Cardiac muscle cell (in vitro differentiated cells and primary cell): ENCODE measurements at places on chromosomes 12 and 14. TPM values are rescaled to one million over a fixed set of nuclear protein-coding genes. Genes with fewer than 3 reads are reported as not detected.

GRCh38 chr14:49886523-49886922, 6.4 kb upstream of the ARF6 start:
- H3K27me3 ChIP-seq: no peaks in the 10 kb centered on the region
- H3K27ac ChIP-seq: no peak overlapping the region
- H3K4me3 ChIP-seq: no peak overlapping the region
- no peaks in the 10 kb centered on the region for H3K36me3 ChIP-seq
- DNase-seq: no peak

GRCh38 chr12:44999355-44999754, 51.5 kb downstream of the DBX2 start:
- no peaks in the 10 kb centered on the region for H3K27me3 ChIP-seq
- H3K4me3 ChIP-seq: no peak overlapping the region
- no peak overlapping the region for H3K27ac ChIP-seq
- no peaks in the 10 kb centered on the region for H3K4me1 ChIP-seq
- H3K36me3 ChIP-seq: no peaks in the 10 kb centered on the region

PTCSC3 gene
- total RNA-seq: not detected in 2 replicates

GRCh38 chr14:54606178-54606577, 39.2 kb downstream of the SAMD4A start:
- peak; percentile 90 for DNase-seq
- H3K27me3 ChIP-seq: no peaks in the 10 kb centered on the region
- H3K4me1 ChIP-seq: peaks cover 23% of the 10 kb centered on the region
- H3K27ac ChIP-seq: peak overlapping the region; percentile 89

COX6A1 gene
- 759 and 1,227 TPM in 2 replicates for total RNA-seq

POMT2 gene
- total RNA-seq: 29.2 and 32.1 TPM in 2 replicates

GRCh38 chr14:74358176-74358829, 10.0 kb downstream of the VRTN start:
- no peak overlapping the region for H3K27ac ChIP-seq
- H3K4me1 ChIP-seq: no peaks in the 10 kb centered on the region
- no peaks in the 10 kb centered on the region for H3K36me3 ChIP-seq

GRCh38 chr14:51495319-51495718, 156.4 kb upstream of the FRMD6 start:
- H3K36me3 ChIP-seq: no peaks in the 10 kb centered on the region
- H3K27ac ChIP-seq: no peak overlapping the region
- H3K27me3 ChIP-seq: no peaks in the 10 kb centered on the region
- no peaks in the 10 kb centered on the region for H3K4me1 ChIP-seq
- no peak overlapping the region for H3K4me3 ChIP-seq

GRCh38 chr12:132138941-132139871, 4.9 kb downstream of the DDX51 start:
- no peaks in the 10 kb centered on the region for H3K27me3 ChIP-seq
- DNase-seq: no peak
- H3K27ac ChIP-seq: no peak overlapping the region
- no peak overlapping the region for H3K4me3 ChIP-seq

PIWIL1 gene
- not detected in 2 replicates for total RNA-seq

DNA sequence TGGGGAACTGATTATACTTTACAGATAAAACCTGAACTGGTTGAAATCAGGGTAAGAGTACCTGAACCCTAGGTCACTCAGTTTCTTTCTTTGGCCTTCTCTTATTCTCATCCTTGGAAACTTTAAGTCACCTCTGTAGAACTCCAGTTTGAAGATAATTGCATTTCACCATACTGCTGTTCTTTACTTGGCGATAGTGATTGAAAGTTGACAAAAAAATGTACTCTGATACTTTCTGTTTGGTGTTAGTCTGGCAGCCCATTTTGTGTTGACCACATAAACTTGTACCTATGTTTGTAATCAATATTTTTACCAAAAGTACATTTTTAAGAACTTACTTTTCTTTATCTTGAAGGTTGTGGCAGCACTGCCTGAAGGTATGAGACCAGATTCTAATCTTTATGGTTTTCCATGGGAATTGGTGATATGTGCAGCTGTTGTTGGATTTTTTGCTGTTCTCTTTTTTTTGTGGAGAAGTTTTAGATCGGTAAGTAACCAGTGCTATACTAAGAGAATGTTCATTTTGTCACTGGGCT, 42.9 kb downstream of the MIA2 start:
- H3K4me3 ChIP-seq: no peak overlapping the region
- no peaks in the 10 kb centered on the region for H3K36me3 ChIP-seq
- DNase-seq: no peak
- H3K27ac ChIP-seq: no peak overlapping the region
- no peaks in the 10 kb centered on the region for H3K27me3 ChIP-seq

DNA sequence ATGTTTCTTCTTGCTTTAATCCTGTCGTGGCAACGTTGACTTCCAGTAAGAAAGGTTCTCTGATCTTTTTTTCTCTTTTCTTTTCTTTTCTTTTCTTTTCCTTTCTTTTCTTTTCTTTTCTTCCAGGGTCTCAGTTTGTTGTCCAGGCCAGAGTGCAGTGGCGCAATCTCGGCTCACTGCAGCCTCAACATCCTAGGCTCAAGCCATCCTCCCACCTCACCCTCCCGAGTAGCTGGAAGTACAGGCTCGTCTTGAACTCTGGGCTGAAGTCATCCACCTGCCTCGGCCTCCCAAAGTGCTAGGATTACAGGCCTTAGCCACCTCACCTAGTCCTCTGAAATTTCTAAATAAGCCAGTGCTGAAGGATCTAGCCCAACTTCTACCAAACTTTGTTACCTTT, 1.3 kb upstream of the MAP3K9 start:
- peak overlapping the region; percentile 95 for H3K4me3 ChIP-seq
- peaks cover 16% of the 10 kb centered on the region for H3K4me1 ChIP-seq
- no peak overlapping the region for H3K27ac ChIP-seq

GRCh38 chr12:12817616-12818015, 4.5 kb downstream of the DDX47 start:
- H3K27me3 ChIP-seq: no peaks in the 10 kb centered on the region
- H3K4me3 ChIP-seq: no peak overlapping the region
- H3K36me3 ChIP-seq: peaks cover 30% of the 10 kb centered on the region

GRCh38 chr12:121288158-121288845, 8.2 kb downstream of the CAMKK2 start:
- no peaks in the 10 kb centered on the region for H3K27me3 ChIP-seq
- peaks cover 4% of the 10 kb centered on the region for H3K4me1 ChIP-seq
- H3K36me3 ChIP-seq: no peaks in the 10 kb centered on the region
- no peak overlapping the region for H3K27ac ChIP-seq

DNA sequence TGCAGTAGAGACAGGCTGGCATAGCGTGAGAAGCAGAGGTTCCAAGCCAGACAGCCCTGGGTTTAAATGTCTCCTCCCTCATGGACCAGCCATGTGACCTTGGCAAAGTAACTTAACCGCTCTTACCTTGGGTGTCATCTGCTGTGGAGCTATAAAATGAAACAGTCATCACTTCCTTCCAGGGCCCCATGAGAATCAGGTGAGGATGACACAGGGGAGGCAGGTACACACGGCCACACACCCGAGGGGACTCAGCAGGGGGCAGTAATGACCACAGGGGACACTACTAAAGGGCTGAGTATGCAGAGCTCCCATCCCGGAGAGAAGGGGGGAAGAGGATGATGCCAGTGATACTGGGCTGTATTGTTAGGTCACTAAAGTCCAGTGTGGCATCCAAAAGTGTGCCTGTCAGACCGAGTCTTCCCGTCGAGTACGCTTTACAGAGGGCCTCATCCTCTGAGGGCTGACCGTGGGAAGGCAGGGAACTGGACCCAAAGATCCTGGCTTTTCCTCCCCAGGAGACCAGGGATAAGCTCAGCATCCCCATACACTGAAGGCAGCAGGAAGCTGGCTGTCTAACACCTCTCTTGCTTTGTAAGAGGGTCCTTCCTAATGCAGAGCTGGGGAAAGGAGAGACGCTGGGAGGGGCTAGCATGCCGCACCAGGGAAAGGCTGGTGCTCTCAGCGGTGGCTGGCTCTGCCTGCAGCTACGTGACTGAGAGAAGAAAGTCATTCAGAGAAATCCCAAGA, 94.2 kb downstream of the SINHCAF start:
- H3K27ac ChIP-seq: no peak overlapping the region
- H3K27me3 ChIP-seq: no peaks in the 10 kb centered on the region
- H3K4me3 ChIP-seq: no peak overlapping the region
- H3K36me3 ChIP-seq: no peaks in the 10 kb centered on the region
- no peak for DNase-seq

RD3L gene
- 0.18 and 0.35 TPM in 2 replicates for total RNA-seq

DNA sequence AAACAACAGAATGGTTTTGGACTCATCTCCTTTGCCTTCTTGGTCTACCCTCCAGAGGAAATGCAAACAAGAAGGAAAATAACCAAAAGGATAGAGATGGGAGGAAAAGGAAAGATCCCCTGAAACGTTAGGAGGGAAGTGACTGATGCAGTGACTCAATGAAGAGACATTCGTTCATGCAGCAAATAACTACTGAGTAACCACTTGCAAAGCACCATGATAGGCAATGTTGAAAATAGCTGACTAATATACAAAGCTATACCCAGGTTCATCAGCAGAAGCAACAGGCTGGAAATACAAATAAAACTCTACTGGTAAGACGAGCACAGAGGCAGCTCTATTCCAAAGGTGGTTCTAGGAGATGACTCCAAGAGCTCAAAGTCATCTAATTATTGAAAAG, 41.8 kb downstream of the R3HDM2 start:
- no peak overlapping the region for H3K27ac ChIP-seq
- H3K36me3 ChIP-seq: no peaks in the 10 kb centered on the region
- H3K27me3 ChIP-seq: no peaks in the 10 kb centered on the region
- H3K4me3 ChIP-seq: no peak overlapping the region
- peaks cover 17% of the 10 kb centered on the region for H3K4me1 ChIP-seq
- peak; percentile 65 for DNase-seq

- no peak overlapping the region for H3K4me3 ChIP-seq
- no peak for DNase-seq
- H3K27me3 ChIP-seq: no peaks in the 10 kb centered on the region
- H3K4me1 ChIP-seq: no peaks in the 10 kb centered on the region
- no peaks in the 10 kb centered on the region for H3K36me3 ChIP-seq
Observed at GRCh38 chr14:85934123-85934885, 404.4 kb downstream of the FLRT2 start.

MAP3K9 gene
- 7.4 and 10.9 TPM in 2 replicates for total RNA-seq

GRCh38 chr12:4909734-4910501, at the start of gene KCNA1:
KCNA1 (plus strand) TSS chr12:4909905; CDS start chr12:4911379, 1,474 bp downstream.
- H3K27me3 ChIP-seq: peaks cover 99% of the 10 kb centered on the region
- H3K4me3 ChIP-seq: peak within 1 kb of the TSS; percentile 29
- no peaks in the 10 kb centered on the region for H3K4me1 ChIP-seq
- no peak within 1 kb of the TSS for H3K27ac ChIP-seq
- peak; percentile 19 for DNase-seq
- no peaks in the 10 kb centered on the region for H3K36me3 ChIP-seq

GRCh38 chr12:118361092-118361404, 11.7 kb downstream of the TAOK3 start:
- H3K4me3 ChIP-seq: no peak overlapping the region
- H3K4me1 ChIP-seq: peaks cover 7% of the 10 kb centered on the region
- H3K27me3 ChIP-seq: no peaks in the 10 kb centered on the region
- DNase-seq: peak; percentile 16
- H3K36me3 ChIP-seq: no peaks in the 10 kb centered on the region

DNA sequence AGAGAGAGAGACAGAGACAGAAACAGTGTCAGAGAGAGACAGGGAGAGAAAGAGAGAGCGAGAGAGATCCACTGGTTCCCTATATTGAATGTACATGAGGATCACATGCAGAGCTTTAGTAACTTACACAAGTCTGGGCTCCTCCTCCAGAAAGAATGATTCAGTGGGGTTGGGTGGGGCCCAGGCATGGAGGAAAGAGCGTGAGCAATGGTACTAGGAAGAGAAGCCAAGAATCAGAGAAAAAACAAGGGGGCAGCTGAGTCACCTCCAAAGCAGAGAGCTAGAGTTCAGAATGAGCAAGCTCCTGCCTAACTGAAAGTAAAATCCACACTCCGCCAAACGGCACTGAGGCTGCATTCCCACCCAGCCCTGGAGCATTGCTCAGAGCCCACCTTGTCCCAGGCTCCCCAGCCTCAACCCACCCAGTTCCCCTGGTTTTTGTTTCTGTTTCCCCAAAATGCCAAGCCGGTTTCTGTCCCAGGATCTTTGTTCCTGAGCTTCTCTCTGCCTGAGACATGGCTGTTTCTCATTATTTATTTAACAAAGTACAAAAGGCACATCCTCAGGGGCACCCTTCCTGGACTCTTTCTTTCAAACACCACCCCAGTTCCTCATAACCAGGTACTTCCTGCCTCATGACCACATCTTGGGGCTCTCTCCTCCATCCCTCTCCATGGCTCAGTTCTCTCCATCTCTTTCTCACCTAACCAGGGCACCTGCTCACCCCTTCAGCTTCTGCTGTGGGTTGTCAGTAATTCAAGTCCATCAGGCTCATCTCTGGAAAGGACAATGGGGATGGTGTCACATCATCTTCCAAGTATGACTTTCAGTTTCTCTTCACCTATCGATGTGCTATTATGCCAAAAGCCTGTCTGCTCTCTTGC, 670.3 kb upstream of the TBX3 start:
- H3K27me3 ChIP-seq: no peaks in the 10 kb centered on the region
- no peaks in the 10 kb centered on the region for H3K4me1 ChIP-seq
- peak; percentile 96 for DNase-seq
- no peak overlapping the region for H3K4me3 ChIP-seq
